ENCODE measurements at places on chromosomes 1 and 21.

DNA sequence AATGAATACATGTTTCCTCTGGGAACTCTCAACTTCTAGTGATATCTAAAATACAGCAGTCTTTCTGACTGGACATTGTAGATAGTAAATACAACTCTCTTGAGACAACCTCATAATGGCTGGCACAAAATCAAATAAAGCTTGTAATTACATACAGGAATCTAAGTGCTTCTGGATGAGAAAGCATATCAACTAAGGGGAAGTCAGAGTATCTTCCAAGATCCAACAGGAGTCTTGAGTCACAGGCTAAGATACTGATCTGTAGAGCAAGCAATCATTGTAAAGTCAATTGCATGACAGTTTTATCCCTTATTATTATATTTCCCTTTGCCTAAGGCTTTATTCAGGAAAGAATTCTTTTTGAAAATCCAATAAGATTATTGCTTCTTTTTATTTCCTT lies 249.9 kb downstream of the LRRIQ3 start:
- no peak for DNase-seq

- DNase-seq = no peak
Measured at GRCh38 chr1:7284839-7285435, 486.2 kb upstream of the VAMP3 start.

GRCh38 chr1:25927521-25928265 lies 21.5 kb upstream of the STMN1 start:
- no peak for DNase-seq

- DNase-seq = no peak
Measured at GRCh38 chr1:22044690-22045420, 7.7 kb upstream of the CDC42 start.

- no peak for DNase-seq
Measured at GRCh38 chr1:89005286-89006151, 13.1 kb upstream of the KYAT3 start.

DNA sequence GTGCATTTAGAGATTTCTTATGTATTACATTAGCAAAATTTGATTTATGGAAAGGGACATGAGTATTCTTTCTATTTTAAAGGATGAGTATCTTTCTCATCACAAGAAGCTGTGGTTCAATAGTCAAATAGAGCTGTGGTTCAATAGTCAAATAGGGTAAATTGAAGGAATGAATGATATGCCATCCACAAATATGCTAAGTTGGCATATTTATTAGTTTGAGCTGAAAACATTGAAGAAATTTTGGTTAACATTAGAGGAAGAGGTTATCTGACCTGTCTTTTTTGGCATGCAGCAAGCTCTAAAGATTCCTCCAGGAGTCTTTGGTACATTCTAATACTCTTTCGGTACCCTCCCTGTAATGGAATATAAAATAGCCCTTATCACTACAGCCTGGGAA lies 4.8 kb downstream of the OR2L8 start:
- no peak for DNase-seq

- no peak for DNase-seq
Measured at GRCh38 chr1:226371866-226372490, 35.9 kb downstream of the PARP1 start.

DNA sequence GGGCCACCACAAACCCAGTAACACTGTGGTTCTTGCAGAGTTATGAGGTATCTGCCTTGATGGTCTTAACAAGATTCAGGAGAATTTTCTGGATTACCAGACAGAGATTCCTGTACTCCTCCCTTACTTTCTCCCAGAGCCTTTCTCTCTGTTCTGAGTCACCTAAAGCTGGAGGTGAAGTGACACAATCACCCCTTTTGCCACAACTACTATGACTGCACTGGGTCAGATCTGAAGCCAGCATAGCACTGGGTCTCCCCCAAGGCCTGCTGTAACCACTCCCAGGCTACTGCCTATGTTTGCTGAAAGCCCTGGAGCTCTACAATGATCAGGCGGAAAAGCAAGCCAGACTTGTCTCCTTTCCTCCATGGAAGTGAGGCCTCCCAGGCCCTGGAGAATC lies 156.7 kb upstream of the NEGR1 start:
- DNase-seq = no peak

GRCh38 chr21:25381936-25382452 lies 225.3 kb downstream of the MRPL39 start:
- DNase-seq = no peak

GRCh38 chr1:198612471-198613260 lies 26.2 kb upstream of the PTPRC start:
- no peak for DNase-seq

DNA sequence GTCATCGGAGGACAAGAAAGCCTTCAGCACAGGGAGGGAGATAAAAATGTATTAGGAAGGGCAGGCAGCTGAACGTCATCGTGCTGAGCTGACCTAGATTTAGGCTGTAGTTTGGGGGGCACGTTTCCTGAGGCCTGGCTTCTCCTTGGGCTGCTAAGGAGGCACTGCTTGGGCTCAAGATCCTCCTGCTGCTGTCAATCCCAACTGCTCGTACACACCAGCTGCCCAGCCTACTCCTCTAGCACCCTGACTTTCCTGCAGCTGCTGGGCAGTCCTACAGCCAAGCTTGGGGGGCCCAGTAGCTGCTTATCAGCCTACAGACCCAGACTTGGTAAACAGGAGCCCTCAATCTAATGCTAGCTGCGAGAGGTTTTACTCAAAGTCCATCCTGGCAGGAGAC lies 6.2 kb downstream of the TMEM35B start:
- no peak for DNase-seq

DNA sequence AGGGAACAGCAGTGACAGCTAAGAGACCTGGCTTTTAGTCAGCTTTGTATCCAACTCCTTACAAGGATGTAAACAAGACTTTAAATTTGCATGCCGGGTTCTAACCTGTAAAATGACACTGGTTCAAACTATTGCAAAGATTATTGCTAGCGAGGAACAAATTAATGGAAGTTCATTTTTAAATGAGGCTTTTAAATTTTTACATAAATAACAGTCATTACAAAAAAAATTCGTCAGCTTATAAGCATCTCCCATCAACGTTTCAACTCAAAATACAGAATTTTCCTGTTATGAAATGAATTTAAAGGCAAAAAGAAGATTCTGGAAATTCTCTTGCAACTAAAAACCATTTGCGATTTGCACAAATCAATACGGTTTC lies 668 bp downstream of the KIF14 start:
- DNase-seq = no peak

- DNase-seq = no peak
Measured at GRCh38 chr1:235971020-235971419, 93.9 kb downstream of the NID1 start.

GRCh38 chr1:12447849-12448312 lies 170.1 kb downstream of the DHRS3 start:
- DNase-seq = no peak

DNA sequence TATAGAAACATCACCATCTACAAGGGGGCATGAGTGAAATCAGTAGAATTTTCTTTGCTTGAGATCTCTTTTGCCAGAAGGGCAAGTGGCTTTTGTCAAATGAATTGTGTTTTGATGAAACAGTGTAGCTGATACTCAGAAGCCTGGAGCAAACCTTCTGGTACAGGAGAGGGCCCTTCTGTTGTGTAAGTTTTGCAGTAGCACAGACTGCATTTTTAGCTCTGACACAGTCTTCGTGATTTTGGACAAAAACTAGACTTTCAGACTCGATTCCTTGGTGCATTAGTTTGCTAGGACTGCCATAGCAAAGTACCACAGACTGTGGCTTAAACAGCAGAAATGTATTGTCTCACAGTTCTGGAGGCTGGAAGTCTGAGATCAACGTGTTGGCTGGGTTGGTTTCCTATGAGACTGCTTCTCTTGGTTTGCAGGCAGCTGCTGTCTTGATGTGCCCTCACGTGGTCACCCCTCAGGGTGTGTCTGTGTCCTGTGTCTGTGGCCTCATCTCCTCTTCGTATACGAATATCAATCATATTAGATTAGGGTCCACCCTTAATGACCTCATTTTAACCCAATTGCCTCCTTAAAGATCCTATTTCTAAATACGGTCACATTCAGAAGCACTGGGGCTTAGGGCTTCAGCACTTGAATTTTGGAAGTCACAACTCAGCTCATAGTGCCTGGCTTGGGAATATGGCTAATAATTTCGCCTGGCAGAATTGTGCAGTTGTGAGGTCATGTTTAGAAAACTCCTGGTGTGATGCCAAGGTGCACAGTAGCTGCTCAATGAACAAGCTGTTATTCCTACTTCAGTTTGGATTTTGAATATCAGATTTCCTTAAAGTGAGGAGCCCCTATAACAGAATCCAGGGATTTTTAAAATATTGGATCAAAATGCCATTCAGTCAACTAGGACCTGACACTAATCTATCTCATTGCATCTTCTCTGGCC lies 21.2 kb upstream of the DISC1 start:
- DNase-seq = no peak

GRCh38 chr1:19425646-19426239 lies 59.6 kb downstream of the CAPZB start:
- no peak for DNase-seq

DNA sequence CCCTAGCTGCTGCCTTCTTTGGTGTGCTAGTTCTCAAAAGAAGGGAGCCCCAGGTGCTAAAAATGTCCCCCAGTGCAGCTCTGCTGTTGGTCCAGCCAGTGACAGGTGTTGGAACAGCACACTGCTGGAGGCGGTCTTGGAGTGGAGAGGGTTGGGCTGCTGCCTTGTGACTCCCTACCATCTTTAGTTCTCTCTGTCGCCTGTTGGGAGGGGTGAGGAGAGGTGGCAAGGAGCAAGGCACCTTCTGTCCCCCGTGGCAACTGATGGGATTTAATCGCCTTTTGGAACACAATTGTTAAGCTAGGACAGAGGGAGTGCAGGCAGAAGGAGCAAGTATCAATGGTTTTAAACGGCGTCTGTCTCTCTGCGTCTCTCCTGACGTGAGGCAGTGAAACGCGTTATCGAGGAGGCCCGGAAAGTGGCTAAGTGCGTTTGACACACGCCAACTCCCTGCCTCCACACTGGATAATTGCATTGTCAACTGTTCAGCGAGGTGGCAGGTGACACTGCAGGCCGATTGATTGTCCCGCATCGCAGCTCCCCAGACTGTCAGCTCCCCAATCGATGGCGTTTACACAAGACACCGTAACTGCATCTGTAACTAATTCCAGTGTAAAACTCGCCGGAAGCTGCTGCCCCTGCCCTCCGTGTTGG lies 34.0 kb downstream of the TMEM53 start:
- no peak for DNase-seq

DNA sequence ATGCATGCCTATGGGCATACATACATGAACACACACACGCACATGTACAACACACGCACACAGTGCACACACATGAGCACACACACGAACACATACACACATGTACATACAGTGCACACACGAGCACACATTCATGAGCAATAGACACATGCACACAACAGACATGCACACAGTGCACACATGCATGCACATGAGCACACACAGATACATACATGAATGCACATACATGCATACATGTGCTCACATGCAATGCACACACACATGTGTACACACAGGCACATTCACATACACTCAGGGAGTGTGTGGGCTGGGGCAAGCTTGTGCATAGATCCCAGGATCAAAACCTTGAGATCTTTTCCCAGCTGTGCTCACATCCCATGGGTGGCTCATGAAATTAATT lies 18.9 kb downstream of the CRYAA start:
- DNase-seq = no peak

GRCh38 chr1:229434005-229434640 lies at the start of gene ACTA1:
TSS of gene ACTA1 (minus strand) at chr1:229434094. CDS start at chr1:229433115, 979 bp downstream.
- no peak for DNase-seq

DNA sequence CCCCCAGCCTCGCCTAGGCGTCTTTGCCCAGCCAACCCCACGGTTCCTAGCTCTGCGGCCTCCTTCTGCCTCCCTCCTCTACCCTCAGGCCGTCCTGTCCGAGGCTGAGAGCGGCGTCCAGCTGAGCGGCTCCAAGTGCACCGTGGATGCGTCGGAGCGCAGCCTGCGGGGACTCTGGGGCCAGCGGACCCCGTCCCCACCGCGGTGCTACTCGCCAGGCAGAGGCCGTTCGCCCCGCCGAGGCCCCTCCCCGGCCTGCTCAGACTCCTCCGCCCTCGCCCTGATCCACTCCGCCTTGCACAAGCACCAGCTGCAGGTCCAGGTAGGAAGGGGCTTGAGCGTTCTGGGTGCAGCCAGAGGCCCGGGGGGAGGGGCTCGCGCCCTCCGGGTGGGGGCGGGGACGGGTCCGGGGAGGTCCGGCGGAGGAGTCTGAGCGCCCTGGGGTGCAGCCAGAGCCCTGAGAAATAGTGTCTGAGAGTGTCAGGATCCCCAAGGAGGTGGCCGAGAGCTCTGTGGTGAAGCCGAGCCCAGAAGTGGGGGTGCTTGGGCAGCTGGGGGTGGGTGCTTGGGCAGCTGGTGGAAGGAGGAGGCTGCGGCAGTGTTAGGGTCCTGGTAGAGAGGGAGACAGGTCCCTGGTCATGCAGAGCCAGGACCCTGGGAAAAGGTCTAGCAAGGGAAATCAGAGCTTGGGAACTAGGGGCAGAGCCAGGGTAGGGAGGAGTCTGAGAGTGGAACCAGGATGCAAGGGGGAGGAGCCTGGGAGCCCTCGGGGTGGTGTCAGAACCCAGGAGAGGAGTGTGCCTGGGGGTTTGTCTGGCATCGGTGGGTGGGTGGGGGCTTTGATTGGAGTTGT lies 3.2 kb upstream of the NBPF3 start:
- DNase-seq = no peak

- no peak for DNase-seq
Measured at GRCh38 chr21:38930066-38930465, 124.3 kb downstream of the ETS2 start.

DNA sequence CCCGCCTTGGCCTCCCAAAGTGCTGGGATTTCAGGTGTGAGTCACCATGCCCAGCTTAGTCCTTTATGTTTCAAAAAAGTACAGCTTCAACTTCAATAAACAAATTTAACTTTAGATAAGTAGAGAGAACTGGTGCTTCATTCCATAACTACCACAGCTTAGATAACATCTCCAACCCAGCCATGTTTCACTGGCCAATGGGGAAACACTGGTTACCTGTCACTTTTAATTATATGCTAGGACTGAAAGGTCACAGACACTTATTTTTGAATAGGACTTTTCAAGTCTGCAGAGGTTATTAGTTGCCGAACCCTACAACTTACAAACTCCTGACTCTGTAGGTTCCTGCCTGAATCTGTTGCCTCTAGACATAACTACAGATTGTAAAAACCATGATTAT lies 56.5 kb upstream of the ST6GALNAC3 start:
- no peak for DNase-seq

- DNase-seq = no peak
Measured at GRCh38 chr1:95207223-95207935, 26.6 kb upstream of the RWDD3 start.

DNA sequence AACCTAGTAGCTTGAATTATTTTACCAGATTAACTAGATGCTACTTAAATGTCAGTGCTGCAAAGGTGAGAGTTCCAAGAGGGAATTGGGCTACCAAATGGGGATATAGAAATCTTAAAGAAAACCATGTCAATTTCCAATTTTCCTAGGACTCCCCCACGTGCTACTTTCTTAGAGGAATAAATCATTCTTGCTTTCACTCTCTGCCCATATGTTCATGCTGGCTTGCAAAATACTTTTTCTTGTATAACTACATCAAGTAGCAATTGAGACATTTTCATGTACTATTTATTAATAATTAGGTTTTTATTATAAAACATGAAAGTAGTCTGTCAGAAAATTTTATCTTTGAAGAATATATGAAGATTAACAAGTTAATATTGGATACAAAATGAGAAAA lies 11.8 kb downstream of the KCNK2 start:
- DNase-seq = no peak
